Small intestine (tissue), 16 donors: ENCODE measurements at places on chromosomes 12 and 14. TPM values are rescaled to one million over a fixed set of nuclear protein-coding genes. Genes with fewer than 3 reads are reported as not detected.
A peak's percentile ranks its signal among the peaks of the same experiment; 100 is the strongest.

The TXNDC16 gene
- 0.89 TPM for polyA plus RNA-seq

The PTGES3 gene
- 130 TPM for polyA plus RNA-seq

The CMA1 gene
- polyA plus RNA-seq, result 1.1 TPM

- no peaks in the 10 kb centered on the region for H3K4me1 ChIP-seq
- no peaks in the 10 kb centered on the region for H3K36me3 ChIP-seq
- H3K27ac ChIP-seq, result no peak overlapping the region
- DNase-seq, result no peak
These were observed 32.6 kb downstream of the MOK start for GRCh38 chr14:102272392-102272791.

DNA sequence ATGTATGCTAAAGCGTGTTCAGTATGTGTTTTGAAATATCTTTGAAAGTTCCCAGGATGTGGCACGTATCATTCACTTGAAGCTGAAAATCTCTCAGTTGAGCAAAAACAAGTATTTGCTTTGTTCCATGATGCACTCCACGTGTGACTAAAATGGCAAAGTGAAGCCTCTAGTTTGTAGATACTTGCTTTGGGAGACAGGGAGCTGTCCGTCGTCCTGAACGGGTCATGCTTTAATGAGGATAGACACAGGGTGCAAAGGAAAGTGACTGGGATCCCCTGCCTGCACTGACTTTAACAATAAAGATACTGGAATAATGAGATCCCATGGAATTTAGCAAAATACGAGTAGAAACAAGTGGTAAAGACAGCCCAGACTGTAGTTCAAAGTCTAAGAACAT, 991.4 kb downstream of the NRXN3 start:
- H3K27me3 ChIP-seq, result no peaks in the 10 kb centered on the region
- H3K27ac ChIP-seq, result no peak overlapping the region
- H3K36me3 ChIP-seq, result no peaks in the 10 kb centered on the region
- H3K4me3 ChIP-seq, result no peak overlapping the region
- H3K4me1 ChIP-seq, result no peaks in the 10 kb centered on the region
- peak; percentile 45 for DNase-seq

- no peak overlapping the region for H3K4me3 ChIP-seq
- DNase-seq, result no peak
- peaks cover 2% of the 10 kb centered on the region for H3K4me1 ChIP-seq
- H3K36me3 ChIP-seq, result peaks cover 22% of the 10 kb centered on the region
These were observed 14.6 kb downstream of the ETV6 start for GRCh38 chr12:11664101-11664500.

- no peak overlapping the region for H3K27ac ChIP-seq
- H3K27me3 ChIP-seq, result peaks cover 6% of the 10 kb centered on the region
- H3K4me1 ChIP-seq, result no peaks in the 10 kb centered on the region
- no peak overlapping the region for H3K4me3 ChIP-seq
- DNase-seq, result no peak
These were observed 4.8 kb downstream of the ASCL4 start for GRCh38 chr12:107779077-107779831.

- H3K36me3 ChIP-seq, result no peaks in the 10 kb centered on the region
- no peak for DNase-seq
- peaks cover 12% of the 10 kb centered on the region for H3K4me1 ChIP-seq
- no peak overlapping the region for H3K4me3 ChIP-seq
- H3K27me3 ChIP-seq, result no peaks in the 10 kb centered on the region
- no peak overlapping the region for H3K27ac ChIP-seq
These were observed 18.1 kb downstream of the VDR start for GRCh38 chr12:47886510-47887240.

DNA sequence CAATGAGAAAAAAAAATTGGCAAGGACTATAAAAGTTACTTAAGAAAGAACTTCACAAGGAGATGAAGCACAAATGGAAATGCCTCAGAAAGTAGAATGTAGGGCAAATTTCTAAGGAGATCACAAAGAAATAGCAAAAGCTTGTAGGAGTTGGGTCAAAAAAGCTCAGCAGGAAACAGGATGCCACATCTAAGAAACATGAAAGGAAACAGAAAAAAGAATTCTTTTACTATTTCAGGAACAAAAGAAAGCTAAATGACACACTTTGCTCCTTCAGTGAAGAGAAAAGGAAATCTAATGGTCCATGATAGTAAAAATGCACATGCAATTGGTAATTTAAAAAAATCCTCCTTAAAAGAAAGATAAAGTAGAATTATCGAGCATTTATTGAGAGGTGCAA, 452.1 kb upstream of the GARIN6 start:
- H3K27me3 ChIP-seq, result no peaks in the 10 kb centered on the region
- H3K4me1 ChIP-seq, result no peaks in the 10 kb centered on the region
- DNase-seq, result no peak
- H3K36me3 ChIP-seq, result no peaks in the 10 kb centered on the region
- H3K4me3 ChIP-seq, result no peak overlapping the region

DNA sequence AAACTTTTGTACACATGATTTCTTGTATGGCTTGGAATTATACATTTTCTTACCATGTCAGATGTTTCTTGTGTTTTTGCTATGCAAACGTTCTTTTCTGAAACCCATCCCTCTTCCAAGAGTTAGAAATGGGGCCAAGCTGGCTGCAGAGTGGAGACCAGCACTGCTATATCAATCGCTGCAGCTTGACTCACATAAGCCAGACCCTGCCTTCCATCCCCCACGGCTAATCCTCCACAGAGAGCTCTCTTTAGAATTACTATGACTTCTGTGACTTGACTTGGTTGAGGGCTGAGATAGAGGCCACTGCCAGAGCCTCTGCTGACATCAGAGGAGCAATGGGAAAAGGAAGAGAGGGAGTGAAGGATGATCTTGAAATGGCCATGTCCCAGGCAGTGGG, 147.9 kb downstream of the DACT1 start:
- no peak for DNase-seq
- H3K36me3 ChIP-seq, result no peaks in the 10 kb centered on the region
- H3K27me3 ChIP-seq, result no peaks in the 10 kb centered on the region
- no peak overlapping the region for H3K27ac ChIP-seq

- no peak overlapping the region for H3K4me3 ChIP-seq
- H3K27me3 ChIP-seq, result no peaks in the 10 kb centered on the region
- no peaks in the 10 kb centered on the region for H3K4me1 ChIP-seq
These were observed 23.7 kb downstream of the CEP170B start for GRCh38 chr14:104888489-104889374.

- no peaks in the 10 kb centered on the region for H3K4me1 ChIP-seq
- no peak for DNase-seq
- no peaks in the 10 kb centered on the region for H3K36me3 ChIP-seq
- no peak overlapping the region for H3K4me3 ChIP-seq
These were observed 6.4 kb upstream of the RAB21 start for GRCh38 chr12:71748081-71748850.

DNA sequence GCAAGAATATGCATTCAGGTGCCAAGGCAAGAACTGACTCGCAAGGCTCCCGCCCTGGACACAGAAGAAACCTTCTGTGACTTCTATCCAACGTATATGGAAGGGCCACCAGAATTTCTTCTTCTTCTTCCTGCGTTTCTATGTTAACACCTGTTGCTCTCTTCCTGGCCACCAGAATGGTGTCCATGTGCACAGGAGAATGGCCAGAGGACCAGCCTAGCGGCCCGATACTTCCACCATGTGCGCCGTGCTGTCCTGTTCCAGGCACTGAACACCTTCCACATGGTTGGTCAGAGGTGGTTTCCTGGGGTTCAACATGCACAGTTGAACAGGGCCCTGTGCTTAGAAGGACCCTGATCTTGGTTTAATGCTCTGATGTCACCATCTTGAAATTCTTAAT, 455.8 kb downstream of the BCL11B start:
- no peak overlapping the region for H3K4me3 ChIP-seq
- H3K4me1 ChIP-seq, result no peaks in the 10 kb centered on the region
- no peaks in the 10 kb centered on the region for H3K27me3 ChIP-seq
- DNase-seq, result no peak
- no peaks in the 10 kb centered on the region for H3K36me3 ChIP-seq
